ENCODE measurements at places on chromosomes 7 and 10.

GRCh38 chr10:63718006-63718405 lies 196.8 kb downstream of the REEP3 start:
- DNase-seq, result no peak

- DNase-seq, result no peak
Observed at GRCh38 chr10:3990307-3990706, 205.3 kb upstream of the KLF6 start.

GRCh38 chr10:118939211-118940007 lies 90.1 kb upstream of the NANOS1 start:
- no peak for DNase-seq

DNA sequence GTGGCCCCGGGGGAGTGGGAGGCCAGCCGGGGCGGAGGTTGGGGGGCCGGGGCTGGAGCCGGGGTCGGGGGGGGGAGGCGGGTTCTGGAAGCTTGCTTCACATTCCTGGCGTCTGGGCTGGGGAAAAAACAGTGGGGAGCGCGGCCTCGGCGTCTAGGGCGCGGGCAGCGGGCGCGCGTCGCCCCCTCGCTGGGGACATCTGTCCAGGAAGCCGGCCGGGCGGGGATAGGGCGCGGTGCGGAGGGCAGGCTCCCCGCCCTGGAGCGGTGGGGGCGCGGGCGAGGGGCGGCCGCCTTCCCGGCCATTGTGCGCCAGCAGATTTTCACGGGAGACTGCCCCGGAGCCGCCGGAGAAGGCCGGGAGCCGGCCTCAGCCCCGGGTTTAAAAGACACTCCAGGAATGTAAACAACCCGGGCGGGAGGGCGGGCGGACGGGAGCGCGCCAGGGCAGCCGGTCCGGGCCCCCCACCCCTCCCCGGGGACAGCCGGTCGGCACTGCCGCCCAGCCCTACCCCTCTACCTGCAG lies 1.4 kb downstream of the ZMIZ1 start:
- no peak for DNase-seq

- no peak for DNase-seq
Observed at GRCh38 chr7:111357691-111358090, 204.6 kb downstream of the IMMP2L start.

- peak; percentile 79 for DNase-seq
Observed at GRCh38 chr10:27783660-27784059, 38.0 kb upstream of the MKX start.

GRCh38 chr10:129626796-129627435 lies 159.9 kb downstream of the MGMT start:
- DNase-seq, result no peak

GRCh38 chr7:101128040-101128834 lies 1.3 kb downstream of the SERPINE1 start:
- no peak for DNase-seq

DNA sequence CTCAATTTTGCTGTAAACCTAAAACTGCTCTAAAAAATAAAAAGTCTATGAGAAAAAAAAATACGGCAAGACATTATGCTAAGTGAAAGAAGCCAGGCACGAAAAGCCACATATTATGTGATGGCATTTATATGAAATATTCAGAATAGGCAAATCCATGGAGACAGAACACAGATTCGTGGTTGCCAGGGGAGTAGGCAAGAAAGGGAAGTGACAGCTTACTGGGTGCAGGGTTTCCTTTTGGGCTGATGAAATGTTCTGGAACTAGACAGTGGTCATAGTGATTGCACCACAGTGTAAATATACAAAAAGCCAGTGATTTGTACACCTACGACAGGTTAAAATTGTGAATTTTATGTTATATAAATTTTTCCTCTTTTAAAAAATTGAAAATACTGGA lies 41.3 kb upstream of the GLI3 start:
- DNase-seq, result no peak

DNA sequence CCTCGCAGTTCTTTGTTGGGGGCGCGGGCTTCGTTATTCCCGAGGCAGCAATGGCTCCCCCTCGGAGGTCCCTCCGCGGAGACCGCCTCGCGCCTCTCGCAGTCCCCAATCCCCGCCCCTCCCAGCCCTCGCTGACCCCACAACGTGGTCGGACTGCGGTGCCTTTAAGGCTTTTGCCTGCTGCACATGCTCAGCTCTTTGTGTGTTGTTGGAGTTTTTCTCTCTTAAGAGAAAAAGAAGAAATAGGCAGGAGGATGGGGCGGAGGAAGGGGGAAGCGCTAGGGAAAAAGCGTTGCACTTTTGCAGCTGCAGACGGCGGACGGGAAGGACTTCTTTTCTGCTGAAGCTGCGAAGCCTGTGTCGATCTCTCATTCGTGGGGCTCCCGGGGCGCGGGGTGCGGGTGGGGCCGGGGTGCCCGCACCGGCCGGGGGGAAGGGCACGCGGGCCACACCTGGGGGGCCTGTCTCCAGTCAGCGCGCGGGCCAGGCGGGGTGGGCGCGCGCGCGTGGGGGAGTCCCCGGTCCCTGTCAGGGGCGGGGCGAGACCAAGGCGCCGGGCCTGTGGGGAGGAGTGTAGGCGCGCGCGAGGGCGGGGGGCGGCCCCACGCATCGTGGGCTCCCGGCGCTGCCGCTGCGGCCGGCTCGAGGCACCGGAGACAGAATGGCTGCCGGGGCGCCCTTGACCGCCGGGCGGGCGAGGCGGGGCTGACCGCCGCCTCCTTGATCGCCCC lies 445 bp upstream of the ATRNL1 start:
- DNase-seq, result peak; percentile 56

DNA sequence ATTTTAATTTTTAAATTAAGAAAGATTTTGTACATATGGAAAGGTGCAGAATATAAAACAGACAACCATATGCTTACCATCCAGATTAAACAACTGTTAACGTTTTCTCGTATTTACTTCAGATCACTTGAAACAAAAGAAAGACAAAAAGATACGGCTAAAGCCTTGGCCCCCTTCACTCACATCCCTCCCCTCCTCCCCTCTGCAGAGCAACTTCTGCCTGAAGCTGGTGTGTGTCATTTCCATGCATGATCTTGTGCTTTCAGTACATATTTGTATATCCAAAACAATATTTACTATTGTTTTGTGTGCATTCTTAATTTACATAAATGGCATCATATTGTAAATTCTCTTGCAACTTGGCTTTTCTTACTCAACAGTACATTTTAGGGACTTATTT lies 68.5 kb upstream of the ANKRD1 start:
- no peak for DNase-seq

GRCh38 chr7:70706204-70706603 lies 425.7 kb upstream of the GALNT17 start:
- no peak for DNase-seq

- no peak for DNase-seq
Observed at GRCh38 chr10:91707236-91707635, 74.4 kb upstream of the PPP1R3C start.

DNA sequence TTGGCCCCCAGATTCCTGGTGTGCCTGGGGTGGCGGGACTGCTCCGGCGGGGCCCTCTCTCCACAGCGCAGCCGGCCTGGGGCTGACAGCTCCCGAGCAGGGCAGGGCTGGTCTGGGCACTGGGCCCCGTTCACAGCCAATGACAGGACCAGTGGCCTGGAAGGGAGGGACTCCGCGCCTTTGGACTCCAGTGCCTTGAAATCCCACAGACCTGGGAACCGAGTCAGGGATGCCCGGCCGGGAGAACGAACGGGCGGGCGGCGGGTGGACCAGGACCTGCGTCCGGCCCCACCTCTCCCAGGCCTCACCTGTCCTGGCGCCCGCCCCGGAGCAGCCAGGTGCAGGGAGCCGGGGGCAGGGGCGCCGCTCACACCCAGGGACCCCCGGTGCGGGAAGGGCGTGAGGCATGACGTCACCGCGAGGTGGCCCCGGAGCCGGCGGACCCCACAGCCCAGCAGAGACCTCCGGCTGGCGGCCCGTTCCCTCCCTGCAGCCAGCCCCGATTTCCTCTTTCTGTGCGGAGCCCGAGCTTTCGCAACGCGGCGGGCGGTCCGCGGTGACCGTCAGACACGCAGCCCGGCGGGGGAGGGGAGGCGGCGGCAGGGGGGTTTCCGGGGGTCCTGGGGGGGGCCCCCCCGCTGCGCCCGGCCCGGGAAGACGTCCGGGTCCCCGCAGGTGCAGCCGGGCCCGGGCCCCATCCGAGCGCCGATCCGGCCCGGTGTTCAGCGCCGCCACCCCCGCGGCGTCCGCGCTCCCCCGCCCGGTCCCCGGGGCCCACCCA lies 743 bp downstream of the ADAP1 start:
- DNase-seq, result peak; percentile 72

GRCh38 chr10:71239946-71240795 lies 27.8 kb downstream of the UNC5B start:
- peak; percentile 32 for DNase-seq

DNA sequence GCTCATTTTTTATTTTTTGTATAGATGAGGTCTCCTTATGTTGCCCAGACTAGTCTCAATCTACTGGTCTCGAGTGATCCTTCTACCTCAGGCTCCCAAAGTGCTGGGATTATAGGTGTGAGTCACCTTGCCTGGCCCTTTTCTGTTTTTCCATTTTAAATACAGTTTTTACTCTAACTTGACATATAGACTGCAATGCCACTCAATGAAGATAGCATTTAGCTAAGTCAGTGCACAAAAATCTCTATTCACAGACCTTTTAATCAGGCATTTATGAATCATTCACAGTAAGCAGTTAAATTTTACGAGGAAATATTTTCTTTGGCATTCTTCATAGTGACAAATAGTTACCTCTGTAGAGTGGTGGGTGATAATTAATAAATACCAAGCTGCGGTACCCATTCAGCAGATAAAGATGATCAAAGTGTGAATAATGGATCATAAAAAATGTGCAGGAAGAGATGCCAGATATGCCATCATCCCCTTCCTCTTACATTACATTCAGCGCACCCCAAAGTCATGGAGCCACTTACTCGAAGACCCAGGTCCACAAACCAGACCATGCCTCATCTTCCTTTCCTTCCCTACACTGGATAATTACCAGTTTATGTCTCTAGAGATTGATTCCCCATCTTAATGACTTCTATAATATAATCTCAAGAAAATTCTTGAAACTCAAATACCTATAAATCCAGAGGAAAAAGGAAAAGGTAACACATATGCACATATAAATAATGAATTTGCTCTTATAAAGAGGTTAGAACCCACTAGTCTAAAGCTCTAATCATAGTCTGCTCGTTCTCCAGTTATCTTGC lies 56.0 kb downstream of the UBE2H start:
- no peak for DNase-seq

GRCh38 chr10:44384601-44385025 lies 284 bp downstream of the CXCL12 start:
- DNase-seq, result no peak

DNA sequence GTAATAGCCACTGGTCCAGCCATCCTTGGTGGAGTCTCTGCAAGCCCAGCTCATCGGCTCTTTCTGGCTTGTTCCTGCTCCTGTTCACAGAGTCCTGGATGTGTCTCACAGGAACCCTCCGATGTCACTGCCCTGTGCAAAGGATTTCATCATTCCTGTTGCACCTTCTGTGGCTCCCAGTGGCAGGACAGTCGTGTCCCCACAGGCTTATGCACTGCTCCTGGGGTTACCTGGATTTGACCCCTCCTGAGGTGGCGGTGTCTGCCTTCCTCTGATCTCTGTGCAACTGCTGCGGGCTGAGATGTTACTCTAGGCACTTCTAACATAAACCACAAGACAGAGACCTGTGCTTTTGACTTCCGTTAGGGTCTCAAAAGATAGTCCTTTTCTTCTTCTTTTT lies 30.6 kb downstream of the APBB1IP start:
- DNase-seq, result no peak

GRCh38 chr10:108556186-108556585 lies 1367.1 kb downstream of the XPNPEP1 start:
- no peak for DNase-seq

- DNase-seq, result no peak
Observed at GRCh38 chr10:10014846-10015245, 1002.8 kb upstream of the CELF2 start.

DNA sequence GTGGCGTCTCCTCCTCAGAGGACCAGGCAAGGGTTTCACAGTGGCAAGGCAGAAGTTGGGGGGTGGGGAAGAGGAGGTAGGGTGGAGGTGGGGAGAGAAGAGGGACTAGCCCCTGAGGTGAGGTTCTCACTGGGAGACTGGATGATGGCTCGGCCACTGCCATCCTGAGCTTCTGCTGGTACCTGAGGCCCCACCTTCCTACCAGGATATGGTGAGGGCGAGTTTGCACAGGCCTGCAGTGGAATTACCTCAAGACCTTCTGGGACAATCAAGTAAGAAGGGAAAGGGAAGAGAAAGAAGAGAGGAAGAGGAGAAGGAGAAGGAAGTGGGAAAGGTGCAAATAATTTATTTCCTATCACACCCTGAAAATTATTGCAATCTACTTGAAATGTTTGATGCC lies 111.8 kb upstream of the GDF10 start:
- DNase-seq, result no peak

- DNase-seq, result no peak
Observed at GRCh38 chr7:128110641-128111364, 79.6 kb upstream of the LRRC4 start.

DNA sequence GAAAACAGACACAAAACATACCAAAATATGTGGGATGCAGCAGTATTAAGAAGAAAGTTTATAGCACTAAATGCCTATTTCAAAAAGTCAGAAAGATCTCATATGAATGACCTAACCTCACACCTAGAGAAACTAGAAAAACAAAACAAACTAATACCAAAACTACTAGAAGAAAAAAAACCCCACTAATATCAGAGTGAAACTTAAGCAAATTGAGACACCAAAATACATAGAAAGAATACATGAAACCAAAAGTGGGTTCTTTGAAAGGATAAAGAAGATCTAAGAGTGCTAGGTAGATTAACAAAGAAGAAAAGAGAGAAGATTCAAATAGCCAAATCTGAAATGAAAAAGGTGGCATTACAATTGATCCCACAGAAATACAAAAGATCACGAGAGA lies 494.1 kb downstream of the SH2D4B start:
- no peak for DNase-seq

GRCh38 chr10:25076506-25077177 lies 60.2 kb downstream of the THNSL1 start:
- peak; percentile 78 for DNase-seq

GRCh38 chr10:125064681-125065492 lies 95.5 kb downstream of the CTBP2 start:
- peak; percentile 70 for DNase-seq

DNA sequence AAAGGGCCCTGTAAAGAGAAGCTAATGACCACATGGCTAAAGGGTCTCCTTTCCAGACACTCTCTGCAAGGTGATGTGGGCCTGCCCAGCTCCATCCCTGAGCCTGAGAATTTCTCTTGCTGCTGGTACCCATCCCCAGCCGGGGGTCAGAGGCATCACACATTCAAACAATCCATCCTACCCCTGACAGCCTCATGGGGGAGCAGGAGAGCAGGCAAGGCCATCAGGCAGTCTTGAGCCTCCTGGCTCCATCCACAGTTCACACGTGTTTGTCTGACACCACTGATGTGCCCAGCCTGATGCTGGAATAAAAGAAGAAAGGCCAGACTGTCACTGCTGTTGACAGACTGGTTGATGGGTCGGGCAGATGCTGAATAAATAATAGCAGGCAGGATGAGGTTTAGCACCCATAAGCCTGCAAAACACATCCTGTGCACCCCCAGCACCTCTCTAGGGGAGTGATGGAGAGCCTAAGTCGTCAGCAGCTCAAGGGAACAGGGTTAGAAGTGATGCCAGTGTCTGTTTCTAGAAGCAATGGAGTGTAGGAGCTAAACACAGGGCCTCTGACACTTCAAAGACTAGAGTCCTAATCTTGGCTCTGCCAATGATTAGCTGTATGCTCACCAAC lies 43.5 kb downstream of the TLL2 start:
- DNase-seq, result peak; percentile 21
